ENCODE measurements at places on chromosomes 11 and 22.

- no peak for DNase-seq
Observed at GRCh38 chr11:329886-330253, 9.2 kb upstream of the IFITM3 start.

DNA sequence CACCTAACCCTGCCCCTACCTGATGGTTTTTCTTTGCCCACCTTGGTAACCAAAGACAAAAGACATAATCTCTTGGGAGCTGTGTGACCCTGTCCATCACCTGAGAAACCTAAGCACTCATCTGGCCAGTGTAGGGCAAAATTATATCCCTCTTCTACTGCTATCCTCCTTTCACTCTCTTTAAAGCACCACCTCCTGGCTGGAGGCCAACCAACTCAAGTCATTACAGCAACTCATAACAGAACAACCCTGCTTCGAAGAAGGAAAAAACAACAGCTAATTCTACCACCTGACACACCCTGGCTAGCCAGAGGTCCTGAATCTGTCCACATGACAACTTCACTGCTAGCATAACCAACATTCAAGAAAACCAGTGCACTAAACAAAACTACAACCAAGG, 45.5 kb downstream of the GAS2 start:
- no peak for DNase-seq

DNA sequence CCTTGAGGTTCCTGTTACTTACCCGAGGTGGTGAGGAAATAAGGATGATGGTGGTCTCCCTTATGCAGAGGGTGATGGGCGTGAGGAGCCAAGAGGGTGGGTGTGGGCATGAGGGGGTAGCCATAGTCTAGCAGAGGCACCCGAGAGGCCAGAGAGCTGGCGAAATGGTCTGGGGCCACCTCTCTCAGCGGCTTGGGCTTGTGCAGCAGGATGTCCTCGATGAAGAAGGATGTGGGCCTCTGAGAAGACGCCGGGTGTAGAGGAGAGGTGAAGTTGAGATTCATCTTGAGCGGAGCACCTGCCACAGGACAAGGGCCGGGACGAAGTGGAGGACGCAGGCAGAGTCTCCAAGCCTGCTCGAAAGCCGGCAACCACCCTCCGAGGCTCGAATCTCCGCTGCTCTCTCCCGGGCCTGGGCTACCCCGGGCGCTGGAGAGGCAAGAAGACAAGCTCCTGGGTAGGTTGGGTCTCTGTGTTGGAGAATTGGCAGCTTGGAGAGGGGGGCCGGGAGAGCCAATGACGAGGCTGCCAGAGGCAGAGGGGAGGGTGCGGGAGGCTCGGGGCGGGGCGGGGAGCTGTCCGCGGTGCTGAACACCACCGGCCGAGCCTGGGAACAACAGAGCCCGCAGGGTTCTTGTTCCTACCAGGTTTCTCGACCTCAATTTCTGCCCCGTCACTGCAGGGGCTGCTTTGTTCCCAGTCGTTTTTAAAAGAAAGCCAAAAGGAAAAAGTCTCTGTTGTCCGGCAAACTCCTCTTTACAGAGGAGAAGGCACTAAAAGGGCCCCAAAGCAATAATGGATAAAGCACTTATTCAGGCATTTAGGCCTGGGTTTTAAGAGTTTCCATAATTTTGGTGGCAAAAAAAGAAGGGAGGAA, at the start of gene BSX:
Gene BSX (minus strand): TSS at position 447 of the 877 bp plus-strand sequence. CDS start 163 bp downstream, at position 284.
- peak; percentile 36 for DNase-seq

- DNase-seq, result no peak
Observed at GRCh38 chr11:1435820-1436467, 46.2 kb downstream of the BRSK2 start.

DNA sequence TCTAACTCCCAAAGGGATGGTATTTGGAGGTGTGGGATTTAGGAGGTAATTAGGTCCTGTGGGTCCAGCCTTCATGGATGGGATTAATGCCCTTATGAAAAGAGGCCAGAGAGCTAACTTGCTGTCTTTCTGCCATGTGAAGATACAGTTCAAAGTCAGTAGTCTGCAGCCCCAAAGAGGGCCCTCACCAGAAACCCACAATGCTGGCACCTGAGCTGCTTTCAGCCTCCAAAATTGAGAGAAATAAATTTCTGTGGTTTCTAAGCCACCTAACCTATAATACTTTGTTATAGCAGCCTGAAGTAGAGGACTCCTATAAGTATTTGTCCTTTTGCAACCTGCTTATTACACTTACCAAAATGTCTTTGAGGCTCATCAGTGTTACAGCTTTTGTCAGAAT, 16.2 kb downstream of the ATM start:
- peak; percentile 31 for DNase-seq

- no peak for DNase-seq
Observed at GRCh38 chr22:42622061-42622710, 7.5 kb upstream of the POLDIP3 start.

GRCh38 chr11:6844356-6844755, 1.1 kb upstream of the OR10A5 start:
- no peak for DNase-seq

GRCh38 chr11:15493921-15494620, 379.3 kb downstream of the INSC start:
- no peak for DNase-seq

DNA sequence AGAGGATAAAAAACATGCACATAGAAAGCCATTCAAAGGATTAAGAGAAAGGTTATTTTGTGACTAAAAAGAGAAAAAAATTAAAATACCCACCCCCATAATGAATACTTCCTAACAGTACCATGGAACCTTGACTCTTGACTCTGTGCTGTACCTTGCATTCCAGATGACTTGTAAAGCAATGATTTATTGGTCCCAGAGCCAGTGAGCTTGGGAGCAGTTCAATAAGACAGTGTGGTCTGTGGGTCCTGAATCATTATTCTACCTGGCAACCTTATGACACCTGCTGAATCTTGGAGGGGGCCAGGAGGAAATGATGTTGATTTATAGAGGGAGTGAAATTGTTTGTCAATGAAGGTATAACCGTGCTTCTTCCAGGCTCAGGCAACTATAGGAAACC, 34.2 kb upstream of the PAX6 start:
- DNase-seq, result no peak

- no peak for DNase-seq
Observed at GRCh38 chr22:38126928-38127668, 16.6 kb upstream of the BAIAP2L2 start.

GRCh38 chr22:50564289-50564688, 1.6 kb upstream of the SYCE3 start:
- DNase-seq, result no peak

DNA sequence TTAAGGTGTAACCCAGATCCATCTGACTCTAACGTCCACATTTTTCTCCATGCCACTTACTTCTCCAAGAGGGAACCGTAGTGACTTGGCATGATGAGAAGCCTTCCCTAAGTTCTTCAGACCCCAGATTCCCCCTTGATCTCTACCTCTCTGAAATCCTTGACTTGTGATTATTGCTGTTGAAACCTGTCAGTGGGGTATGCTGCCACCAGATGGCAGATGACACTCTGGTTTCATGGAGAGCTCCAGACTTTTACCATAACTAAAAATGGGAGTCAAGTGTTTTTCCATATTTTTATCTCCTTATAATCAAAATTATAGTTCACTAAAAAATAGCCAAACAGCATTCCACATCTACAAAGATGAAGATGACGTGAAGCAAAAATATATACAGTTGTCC, 504.2 kb downstream of the SOX6 start:
- DNase-seq, result no peak

DNA sequence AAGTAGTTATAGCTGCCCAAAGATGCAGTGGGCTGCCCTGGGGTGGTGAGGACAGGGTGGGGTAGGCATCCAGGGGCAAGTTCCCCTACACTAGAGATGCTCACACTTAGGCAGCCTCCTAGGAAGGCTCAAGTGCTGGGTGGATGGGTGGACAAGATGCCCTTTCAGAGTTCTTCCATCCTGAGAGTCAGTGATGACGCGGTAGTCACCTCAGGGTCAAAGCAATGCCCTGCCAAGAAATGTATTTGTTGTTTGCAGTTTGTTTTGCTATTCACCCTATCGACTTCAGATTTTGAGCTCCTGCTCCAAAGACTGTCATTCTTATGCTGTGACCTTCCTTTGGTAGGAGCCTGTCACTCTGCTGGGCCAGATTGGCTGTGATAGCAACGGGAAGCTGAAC, 18.9 kb downstream of the POLA2 start:
- DNase-seq, result no peak

DNA sequence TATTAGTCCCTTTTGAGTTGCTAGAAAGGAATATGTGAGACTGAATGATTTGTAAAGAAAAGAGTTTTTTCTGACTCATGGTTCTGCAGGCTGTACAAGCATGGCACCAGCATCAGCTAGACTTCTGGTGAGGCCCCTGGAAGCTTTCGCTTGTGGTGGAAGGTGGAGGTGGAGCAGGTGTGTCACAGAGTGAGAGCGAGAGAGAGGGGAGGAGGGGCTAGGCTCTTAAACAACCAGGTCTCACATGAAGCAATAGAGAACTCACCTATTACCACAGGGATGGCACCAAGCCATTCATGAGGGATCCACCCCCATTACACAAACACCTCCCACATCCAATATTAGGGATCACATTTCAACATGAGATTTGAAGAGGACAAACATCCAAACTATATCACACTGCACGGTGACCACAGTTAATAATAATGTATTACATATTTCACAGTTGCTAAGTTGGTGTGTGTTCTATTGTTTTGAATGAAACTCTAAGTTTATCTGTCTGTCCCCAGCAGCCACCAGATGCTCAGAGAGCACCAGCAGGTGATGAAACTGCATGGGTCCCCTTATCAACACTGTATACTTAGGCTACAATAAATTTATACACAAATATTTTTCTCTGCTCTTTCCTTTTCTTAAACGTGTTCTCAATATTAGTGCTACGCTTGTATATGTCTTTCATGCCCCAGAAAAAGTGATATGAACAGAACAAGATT, 14.1 kb downstream of the ZFP91 start:
- DNase-seq, result no peak

- DNase-seq, result no peak
Observed at GRCh38 chr11:111298413-111299100, at the start of gene POU2AF3. TSS of gene POU2AF3 (plus strand) at chr11:111298546. CDS start at chr11:111298582, 36 bp downstream.

DNA sequence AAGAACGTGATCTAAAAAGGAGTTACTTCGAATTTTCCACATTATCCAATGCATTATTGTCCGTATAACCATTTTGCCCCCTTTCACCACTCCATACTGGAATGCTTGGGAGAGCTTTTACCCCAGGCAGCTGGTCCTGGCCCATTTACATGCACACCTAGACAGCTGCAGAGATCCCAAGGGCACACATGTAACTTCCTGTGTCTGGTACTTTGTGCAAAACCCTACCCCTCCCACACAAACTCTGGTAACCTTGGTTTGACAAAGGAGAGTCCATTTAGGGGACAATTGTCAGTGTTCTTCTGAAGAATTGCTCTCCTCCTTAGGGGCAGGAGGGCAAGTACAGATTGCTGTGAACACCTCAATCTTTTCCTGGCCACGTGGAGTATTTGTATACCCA, 57.3 kb upstream of the SORL1 start:
- no peak for DNase-seq
